M059J (cell line): ENCODE measurements at places on chromosomes 3 and 15.

DNA sequence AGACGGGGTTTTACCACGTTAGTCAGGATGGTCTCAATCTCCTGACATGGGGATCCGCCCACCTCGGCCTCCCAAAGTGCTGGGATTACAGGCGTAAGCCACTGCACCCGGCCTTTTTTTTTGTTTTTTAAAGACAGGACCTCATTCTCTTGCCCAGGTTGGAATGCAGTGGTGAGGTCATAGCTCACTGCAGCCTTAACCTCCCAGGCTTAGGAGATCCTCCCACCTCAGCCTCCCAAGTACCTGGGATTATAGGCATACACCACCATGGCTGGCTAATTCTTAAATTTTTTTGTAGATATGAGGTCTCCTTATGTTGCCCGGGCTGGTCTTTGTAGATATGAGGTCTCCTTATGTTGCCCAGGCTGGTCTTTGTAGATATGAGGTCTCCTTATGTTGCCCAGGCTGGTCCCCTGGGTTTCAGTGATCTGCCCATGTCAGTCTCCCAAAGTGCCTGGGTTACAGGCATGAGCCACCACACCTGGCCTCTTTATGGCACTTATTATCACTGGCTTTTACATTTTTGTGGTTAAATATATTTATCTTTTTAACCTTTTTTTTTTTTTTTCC lies 82.3 kb upstream of the RNU6-1 start:
- no peak for DNase-seq

GRCh38 chr3:61627768-61628185 lies 66.4 kb downstream of the PTPRG start:
- DNase-seq, result peak; percentile 94

DNA sequence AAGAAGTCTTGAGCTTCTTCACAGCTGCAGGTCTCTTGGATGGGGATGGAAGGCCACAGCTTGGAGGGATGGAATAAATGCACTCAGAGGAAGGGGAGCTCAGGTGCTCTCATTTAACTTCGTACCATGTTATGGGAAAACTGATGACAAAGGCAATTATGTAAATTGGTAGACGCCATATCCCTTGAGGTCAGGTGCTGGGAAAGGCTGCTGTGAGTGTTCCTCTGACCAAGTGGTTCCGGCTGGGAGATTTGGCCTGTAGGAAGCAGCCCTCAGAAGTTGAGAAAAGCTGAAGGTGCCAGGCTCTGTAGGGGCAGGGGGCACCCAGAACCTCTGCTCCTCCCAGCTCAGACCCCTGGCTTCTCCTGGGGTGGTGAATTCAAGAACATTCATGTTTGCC lies 47.1 kb downstream of the FAH start:
- no peak for DNase-seq

DNA sequence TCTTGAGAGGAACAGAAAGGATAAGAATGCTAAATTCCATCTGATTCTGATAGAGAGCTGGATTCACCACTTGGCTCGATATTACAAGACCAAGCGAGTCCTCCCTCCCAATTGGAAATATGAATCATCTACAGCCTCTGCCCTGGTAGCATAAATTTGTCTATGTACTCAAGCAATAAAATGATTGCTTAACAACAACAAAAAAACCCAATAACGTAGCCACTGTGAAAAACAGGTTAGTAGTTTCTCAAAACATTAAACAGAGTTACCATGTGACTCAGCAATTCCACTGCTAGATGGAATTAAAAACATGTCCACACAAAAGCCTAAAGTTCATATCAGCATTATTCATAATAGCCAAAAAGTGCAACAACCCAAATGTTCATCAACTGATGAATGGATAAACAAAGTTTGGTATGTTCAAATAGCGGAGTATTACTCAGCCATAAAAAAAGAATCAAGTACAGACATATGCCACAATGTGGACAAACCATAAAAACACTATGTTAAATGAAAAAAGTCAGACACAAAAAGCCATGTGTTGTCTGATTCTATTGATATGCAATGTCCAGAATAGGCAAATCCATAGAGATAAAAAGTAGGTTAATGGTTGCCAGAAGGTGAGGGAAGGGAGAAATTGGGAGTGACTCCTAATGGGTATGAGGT lies 16.8 kb downstream of the BCL2L10 start:
- DNase-seq, result peak; percentile 91

DNA sequence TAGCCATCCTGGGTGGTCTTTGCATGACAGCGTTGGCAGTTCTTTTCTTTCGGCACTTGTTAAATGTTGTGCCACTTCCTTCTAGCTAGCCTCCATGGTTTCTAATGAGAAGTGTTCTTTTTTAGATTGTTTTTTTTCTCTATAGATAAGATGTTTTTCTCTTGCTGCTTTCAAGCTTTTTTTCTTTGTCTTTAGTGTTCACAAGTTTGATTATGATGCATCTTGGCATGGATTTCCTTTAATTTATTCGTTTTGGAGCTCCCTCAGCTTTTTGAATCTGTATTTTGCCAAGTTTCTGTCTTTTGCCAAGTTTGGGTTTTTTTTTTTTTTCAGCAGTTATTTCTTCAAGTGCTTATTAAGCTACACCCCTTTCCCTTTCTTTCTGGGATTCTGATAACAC lies 53.1 kb downstream of the TM2D3 start:
- no peak for DNase-seq

GRCh38 chr3:72744330-72744729 lies 103.9 kb downstream of the SHQ1 start:
- DNase-seq, result no peak

GRCh38 chr3:170701696-170702678 lies 116.1 kb upstream of the SLC7A14 start:
- peak; percentile 51 for DNase-seq

DNA sequence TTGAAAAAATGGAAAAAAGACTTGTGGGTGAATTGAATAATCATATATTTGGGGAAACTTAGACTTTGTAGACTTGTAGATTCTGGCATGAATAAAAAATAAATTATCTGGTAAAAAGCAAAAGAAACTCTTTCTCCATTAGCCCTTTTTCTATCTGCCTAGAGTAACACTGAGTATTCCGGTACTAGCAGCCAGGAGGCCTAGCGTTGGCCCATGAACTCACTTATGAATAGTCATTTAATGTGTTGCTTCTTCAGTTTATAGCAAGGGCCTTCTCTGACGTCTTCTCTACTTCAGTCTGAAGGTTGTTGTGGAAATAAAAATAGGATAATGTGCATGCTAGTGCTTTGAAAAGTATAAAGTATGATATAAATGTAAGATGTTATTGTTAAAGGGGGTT lies 851.2 kb upstream of the NR2F2 start:
- DNase-seq, result no peak
